ENCODE measurements at places on chromosomes 12 and 14. TPM values are rescaled to one million over a fixed set of nuclear protein-coding genes. Genes with fewer than 3 reads are reported as not detected.
A peak's percentile ranks its signal among the peaks of the same experiment; 100 is the strongest.

The IL23A gene
- 0.19 TPM for polyA plus RNA-seq

DNA sequence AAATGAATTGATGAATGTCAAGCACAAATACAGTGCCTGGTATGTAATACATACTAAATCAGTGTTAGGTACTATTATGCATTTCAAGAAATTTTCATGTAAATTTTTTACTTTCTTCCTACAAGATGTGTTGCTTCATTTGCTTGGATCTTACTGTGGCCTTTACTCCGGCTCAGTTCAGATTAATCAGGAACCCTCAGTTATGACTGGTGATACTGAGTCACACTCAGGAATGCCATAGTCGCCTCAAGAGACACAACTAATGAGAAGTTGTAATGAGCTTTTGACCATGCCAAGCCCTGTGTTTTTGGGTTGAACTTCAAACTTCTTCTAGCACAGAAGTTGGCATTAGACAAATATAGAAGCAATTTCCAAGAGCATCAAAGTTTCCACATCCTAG, 96.0 kb downstream of the TGFB3 start:
- H3K4me1 ChIP-seq = peaks cover 42% of the 10 kb centered on the region
- no peaks in the 10 kb centered on the region for H3K36me3 ChIP-seq
- H3K27me3 ChIP-seq = no peaks in the 10 kb centered on the region
- peak; percentile 87 for DNase-seq

The DACT1 gene
- 6.8 TPM for polyA plus RNA-seq

DNA sequence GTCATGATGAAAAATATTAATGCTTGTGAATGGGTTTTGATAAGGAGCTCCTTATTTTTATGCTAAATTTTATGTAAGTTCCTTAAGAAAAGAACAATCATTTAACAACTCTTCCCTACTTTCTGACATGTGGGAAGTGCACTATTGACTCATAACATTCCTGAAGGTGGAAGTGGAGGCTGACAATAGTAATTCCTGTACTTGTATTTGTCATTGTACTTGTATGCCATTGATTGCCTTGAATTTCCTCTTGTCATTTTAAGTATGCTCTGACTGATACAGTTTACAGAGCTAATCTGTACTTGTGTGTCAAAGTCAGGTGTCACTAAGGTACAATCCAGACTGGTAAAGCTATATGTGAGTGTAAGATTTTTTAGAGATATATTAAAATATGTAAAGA, 440.0 kb downstream of the SLC16A7 start:
- H3K27me3 ChIP-seq = no peaks in the 10 kb centered on the region
- H3K36me3 ChIP-seq = no peaks in the 10 kb centered on the region
- peaks cover 6% of the 10 kb centered on the region for H3K4me1 ChIP-seq
- H3K4me3 ChIP-seq = no peak overlapping the region
- no peak overlapping the region for H3K27ac ChIP-seq

DNA sequence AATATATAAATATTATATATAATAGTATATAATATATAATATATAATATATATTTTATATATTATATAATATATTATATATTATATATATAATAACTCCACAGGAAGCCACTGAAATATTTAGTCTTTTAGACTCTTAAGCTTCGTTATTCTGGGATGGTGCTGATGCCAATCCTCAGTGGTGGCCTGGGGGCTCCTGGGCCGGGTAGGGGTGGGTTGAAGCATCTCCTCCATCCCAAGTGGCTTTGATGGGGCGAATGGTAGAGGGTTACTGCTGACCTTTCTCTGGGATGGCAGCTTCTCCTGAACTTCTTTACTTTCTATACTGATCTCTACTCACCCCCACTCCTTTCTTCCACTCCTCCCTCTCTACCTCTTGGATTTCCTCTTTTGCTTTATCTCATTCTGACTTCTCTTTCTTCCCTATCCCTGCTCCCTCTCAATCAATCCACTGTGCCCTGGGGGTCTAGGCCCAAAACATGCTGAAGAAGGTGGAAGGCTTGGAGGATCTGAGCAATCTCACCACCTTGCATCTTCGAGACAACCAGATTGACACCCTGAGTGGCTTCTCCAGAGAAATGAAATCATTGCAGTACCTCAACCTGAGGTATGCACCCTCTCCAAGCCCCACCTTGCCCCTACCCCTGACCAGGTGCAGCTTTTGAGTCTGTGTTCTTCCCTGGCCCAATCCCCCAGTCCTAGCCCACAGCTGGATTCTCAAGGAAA, 4.8 kb upstream of the ENO2 start:
- H3K27ac ChIP-seq = no peak overlapping the region
- no peaks in the 10 kb centered on the region for H3K36me3 ChIP-seq
- DNase-seq = no peak
- no peak overlapping the region for H3K4me3 ChIP-seq
- H3K27me3 ChIP-seq = no peaks in the 10 kb centered on the region

- no peaks in the 10 kb centered on the region for H3K27me3 ChIP-seq
- no peak overlapping the region for H3K27ac ChIP-seq
- no peak for DNase-seq
- peaks cover 53% of the 10 kb centered on the region for H3K4me1 ChIP-seq
- H3K4me3 ChIP-seq = no peak overlapping the region
Measured at GRCh38 chr12:116146386-116146785, 131.1 kb downstream of the MED13L start.

The INHBC gene
- not detected for polyA plus RNA-seq

The STAC3 gene
- 0.35 TPM for polyA plus RNA-seq

The CIT gene
- 4.3 TPM for polyA plus RNA-seq

The SIX4 gene
- polyA plus RNA-seq = 1.5 TPM

DNA sequence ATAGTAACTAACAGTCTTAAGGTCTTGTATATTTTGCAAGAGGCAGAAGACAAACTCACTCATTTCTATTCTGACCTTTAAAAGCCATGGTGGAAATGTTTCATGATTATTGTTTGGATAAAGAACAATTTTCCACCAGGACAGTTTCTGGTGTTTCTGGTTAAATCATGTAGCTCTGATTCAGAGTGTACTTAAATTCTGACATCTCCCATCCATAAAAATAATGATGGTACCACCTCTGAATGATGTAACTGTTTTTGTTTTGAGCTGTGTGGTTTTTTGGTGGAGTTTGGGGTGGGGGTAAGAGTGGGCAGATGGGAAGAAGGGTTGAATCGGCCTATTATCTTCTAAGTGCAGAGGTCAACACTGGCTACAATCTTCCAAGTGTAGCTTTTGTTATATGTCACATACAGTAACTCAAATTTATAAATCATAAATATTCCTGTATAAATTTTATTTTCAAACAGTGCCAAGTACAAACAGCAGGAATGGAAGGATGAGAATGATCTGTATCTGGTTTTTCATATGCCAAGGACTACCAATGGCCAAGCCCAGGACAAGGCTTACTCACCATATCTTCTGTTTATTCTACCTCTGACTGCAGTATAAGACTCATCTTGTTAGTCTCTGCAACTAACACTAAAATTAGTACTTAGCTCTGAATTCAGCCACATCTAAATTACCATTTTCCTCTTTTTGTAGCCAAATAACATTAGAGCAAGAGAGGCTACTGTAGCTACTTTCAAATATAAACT, 108.7 kb downstream of the BCAT1 start:
- no peak overlapping the region for H3K4me3 ChIP-seq
- H3K27me3 ChIP-seq = no peaks in the 10 kb centered on the region
- 0 out of 2 replicates have a peak, but pooled peaks cover 8% of the 10 kb centered on the region for H3K36me3 ChIP-seq
- H3K4me1 ChIP-seq = peaks cover 34% of the 10 kb centered on the region
- H3K27ac ChIP-seq = peak overlapping the region; percentile 70

DNA sequence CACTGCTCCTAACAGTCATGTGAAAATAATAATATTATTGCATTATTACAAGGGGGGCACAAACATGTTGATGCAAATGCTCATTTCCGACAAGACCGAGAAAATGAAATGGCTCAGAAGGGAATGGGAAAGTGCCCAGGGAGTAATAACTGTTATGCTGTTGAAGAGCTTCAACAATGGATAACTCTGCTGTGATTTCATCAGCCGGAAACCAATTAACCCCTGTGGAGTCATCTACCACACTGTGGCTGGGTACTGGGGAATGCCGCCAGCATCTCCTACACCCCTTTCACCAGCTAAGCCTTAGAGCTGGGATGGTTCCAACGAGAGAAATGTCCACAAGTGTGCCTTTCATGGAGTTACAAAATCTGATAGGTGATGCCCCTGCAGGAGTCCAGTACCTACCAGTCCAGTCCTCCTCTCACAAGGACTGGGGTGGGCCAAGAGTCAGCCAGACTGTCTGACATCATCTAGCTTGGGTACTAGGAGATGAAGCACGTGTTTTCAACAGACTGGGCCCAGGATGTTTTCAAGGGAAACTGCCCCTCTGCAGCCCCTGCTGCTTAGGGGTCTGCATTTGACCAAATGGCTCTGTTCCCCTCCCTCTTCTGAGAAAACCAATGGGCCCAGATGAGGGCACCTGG, 509.3 kb upstream of the CCDC196 start:
- H3K27ac ChIP-seq = no peak overlapping the region
- no peak overlapping the region for H3K4me3 ChIP-seq
- peak; percentile 31 for DNase-seq
- H3K36me3 ChIP-seq = no peaks in the 10 kb centered on the region
- no peaks in the 10 kb centered on the region for H3K27me3 ChIP-seq
- peaks cover 17% of the 10 kb centered on the region for H3K4me1 ChIP-seq

The ARHGEF40 gene
- polyA plus RNA-seq = 22.4 TPM

The CISTR gene
- polyA plus RNA-seq = not detected

DNA sequence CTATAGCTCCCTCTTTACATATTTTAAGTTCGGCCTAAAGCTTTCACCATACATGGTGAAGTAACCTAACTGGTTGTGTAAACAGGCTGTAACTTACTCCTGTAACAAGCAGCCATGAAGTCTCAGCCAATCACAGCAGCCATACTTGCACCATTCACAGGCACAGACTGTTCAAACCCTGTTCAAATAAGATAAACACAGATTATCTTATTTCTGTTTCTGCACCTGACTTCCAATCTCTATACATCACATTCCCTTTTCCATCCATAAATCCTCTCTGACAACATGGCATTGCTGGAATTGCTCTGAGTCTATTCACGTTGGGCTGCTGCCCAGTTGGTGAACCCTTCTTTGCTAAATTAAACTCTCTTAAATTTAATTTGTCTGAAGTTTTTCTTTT, 34.5 kb upstream of the ARID2 start:
- no peaks in the 10 kb centered on the region for H3K4me1 ChIP-seq
- DNase-seq = no peak
- H3K4me3 ChIP-seq = no peak overlapping the region
- no peak overlapping the region for H3K27ac ChIP-seq
- no peaks in the 10 kb centered on the region for H3K27me3 ChIP-seq

- H3K27ac ChIP-seq = no peak overlapping the region
- peak; percentile 26 for DNase-seq
- H3K4me3 ChIP-seq = no peak overlapping the region
- H3K36me3 ChIP-seq = no peaks in the 10 kb centered on the region
- no peaks in the 10 kb centered on the region for H3K27me3 ChIP-seq
Measured at GRCh38 chr14:48970943-48971342, 615.2 kb downstream of the RPS29 start.

GRCh38 chr12:50387487-50387886, 8.9 kb downstream of the FAM186A start:
- DNase-seq = peak; percentile 35
- peaks cover 27% of the 10 kb centered on the region for H3K4me1 ChIP-seq
- H3K4me3 ChIP-seq = 0 out of 2 replicates have a peak overlapping the region, but pooled peaks have one; percentile 26
- H3K27ac ChIP-seq = no peak overlapping the region

DNA sequence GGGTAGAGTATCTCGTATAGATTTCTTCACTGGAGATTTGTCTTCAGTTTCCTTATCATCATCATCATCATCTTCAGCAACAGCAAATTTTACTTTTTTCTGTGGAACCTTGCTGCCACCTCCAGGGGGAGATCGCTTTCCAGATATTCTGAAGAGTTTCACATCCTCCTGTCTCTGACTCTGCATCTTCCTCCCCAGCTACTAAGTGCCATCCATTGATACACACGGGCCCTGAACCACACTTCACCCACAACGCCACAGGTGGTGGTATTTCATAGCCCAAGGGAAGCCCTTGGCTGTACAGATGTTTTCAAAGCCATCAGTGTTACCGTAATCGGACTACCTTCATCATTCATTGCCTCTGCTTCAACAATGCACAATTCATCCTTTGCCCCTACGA, 82.2 kb downstream of the PPP2R5C start:
- no peaks in the 10 kb centered on the region for H3K27me3 ChIP-seq
- H3K27ac ChIP-seq = no peak overlapping the region
- H3K4me3 ChIP-seq = no peak overlapping the region
- H3K36me3 ChIP-seq = no peaks in the 10 kb centered on the region
- no peak for DNase-seq
- H3K4me1 ChIP-seq = no peaks in the 10 kb centered on the region

The KLRB1 gene
- not detected for polyA plus RNA-seq

GRCh38 chr12:45933504-45933903, 56.9 kb downstream of the SCAF11 start:
- no peaks in the 10 kb centered on the region for H3K4me1 ChIP-seq
- no peaks in the 10 kb centered on the region for H3K27me3 ChIP-seq
- no peak overlapping the region for H3K27ac ChIP-seq
- H3K4me3 ChIP-seq = no peak overlapping the region
- DNase-seq = no peak
- H3K36me3 ChIP-seq = peaks cover 56% of the 10 kb centered on the region

The AP4S1 gene
- 7.7 TPM for polyA plus RNA-seq

The HSPB8 gene
- 15.3 TPM for polyA plus RNA-seq

GRCh38 chr12:97404543-97404942, 58.1 kb upstream of the RMST start:
- no peak overlapping the region for H3K4me3 ChIP-seq
- H3K4me1 ChIP-seq = no peaks in the 10 kb centered on the region
- no peaks in the 10 kb centered on the region for H3K27me3 ChIP-seq
- no peaks in the 10 kb centered on the region for H3K36me3 ChIP-seq

GRCh38 chr12:104991565-104992128, 5.5 kb downstream of the NOPCHAP1 start:
- no peak overlapping the region for H3K4me3 ChIP-seq
- H3K36me3 ChIP-seq = peaks cover 4% of the 10 kb centered on the region
- no peak for DNase-seq
- H3K27ac ChIP-seq = no peak overlapping the region
- H3K4me1 ChIP-seq = peaks cover 7% of the 10 kb centered on the region
- H3K27me3 ChIP-seq = no peaks in the 10 kb centered on the region

DNA sequence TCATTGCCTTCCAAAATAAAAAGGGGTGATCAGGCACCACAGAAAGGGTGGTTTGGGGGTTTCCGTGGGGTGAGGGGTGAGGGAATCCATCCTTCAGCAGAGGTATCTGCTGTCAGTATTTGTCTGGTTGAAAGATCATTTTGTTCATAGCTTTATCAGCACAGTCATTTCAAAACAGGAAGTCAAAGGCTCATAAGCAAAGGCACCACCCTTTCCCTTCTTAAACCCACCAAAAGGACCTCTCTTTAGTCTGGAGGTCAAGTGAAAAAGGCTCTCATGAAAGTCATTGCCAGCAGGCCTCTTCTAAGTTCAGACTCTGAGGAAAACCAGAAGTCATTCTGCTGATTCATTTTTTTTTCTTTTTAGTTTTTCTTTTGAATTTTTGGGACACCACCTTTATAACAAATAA, 6.2 kb downstream of the CHST11 start:
- DNase-seq = no peak
- peaks cover 18% of the 10 kb centered on the region for H3K4me1 ChIP-seq
- no peaks in the 10 kb centered on the region for H3K36me3 ChIP-seq
- no peak overlapping the region for H3K27ac ChIP-seq

GRCh38 chr14:97185186-97185585, 388.0 kb downstream of the VRK1 start:
- no peaks in the 10 kb centered on the region for H3K27me3 ChIP-seq
- H3K36me3 ChIP-seq = no peaks in the 10 kb centered on the region
- no peak for DNase-seq
- H3K4me3 ChIP-seq = no peak overlapping the region
- H3K4me1 ChIP-seq = peaks cover under 1% of the 10 kb centered on the region

The GLS2 gene
- 0.20 TPM for polyA plus RNA-seq

The SERPINA4 gene
- not detected for polyA plus RNA-seq

Measured in GM23248 (cell line).